RKO (cell line): ENCODE measurements at places on chromosomes 5 and 9.

- DNase-seq: no peak
These were observed 25.2 kb downstream of the GALNT10 start for GRCh38 chr5:154215571-154216325.

GRCh38 chr9:5529683-5530221 lies 19.4 kb downstream of the PDCD1LG2 start:
- no peak for DNase-seq

- DNase-seq: no peak
These were observed 9.4 kb upstream of the CD72 start for GRCh38 chr9:35627575-35627974.

- DNase-seq: no peak
These were observed 52.5 kb upstream of the ZNF608 start for GRCh38 chr5:124798890-124799289.

DNA sequence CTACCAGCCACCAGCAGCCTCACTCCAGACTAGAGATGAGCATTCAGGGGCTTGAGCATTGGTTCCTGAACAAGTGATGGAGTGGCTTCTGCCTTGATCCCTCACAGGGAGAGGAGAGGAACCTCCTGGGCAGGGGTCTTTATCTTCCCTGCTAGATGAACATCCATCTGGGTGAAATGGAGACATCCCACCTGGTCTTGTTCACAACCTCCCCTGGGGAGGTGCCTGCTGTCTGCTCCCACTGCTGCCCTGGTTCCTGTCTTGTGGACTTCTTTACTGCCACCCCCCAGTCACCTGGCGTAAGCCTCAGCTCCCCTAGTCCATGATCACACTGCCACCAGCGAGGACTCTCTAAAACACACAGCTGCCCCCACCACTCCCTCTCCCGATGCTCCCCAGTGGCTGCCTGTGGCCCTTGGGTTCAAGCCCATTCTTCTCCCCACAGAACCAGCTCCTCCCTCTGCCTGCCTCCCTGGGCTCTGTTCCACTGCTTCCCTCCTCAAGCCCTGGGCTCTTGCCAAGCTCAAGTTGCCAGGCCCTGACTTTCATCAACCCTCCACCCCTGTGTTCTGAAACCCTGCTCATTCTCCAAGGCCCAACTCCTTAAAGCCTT lies 51.5 kb downstream of the COL15A1 start:
- no peak for DNase-seq

- no peak for DNase-seq
These were observed 18.5 kb downstream of the C9orf85 start for GRCh38 chr9:71929791-71930440.

- DNase-seq: no peak
These were observed 59.3 kb upstream of the AFAP1L1 start for GRCh38 chr5:149212198-149212951.

GRCh38 chr5:9108162-9108561 lies 437.7 kb downstream of the SEMA5A start:
- DNase-seq: no peak

DNA sequence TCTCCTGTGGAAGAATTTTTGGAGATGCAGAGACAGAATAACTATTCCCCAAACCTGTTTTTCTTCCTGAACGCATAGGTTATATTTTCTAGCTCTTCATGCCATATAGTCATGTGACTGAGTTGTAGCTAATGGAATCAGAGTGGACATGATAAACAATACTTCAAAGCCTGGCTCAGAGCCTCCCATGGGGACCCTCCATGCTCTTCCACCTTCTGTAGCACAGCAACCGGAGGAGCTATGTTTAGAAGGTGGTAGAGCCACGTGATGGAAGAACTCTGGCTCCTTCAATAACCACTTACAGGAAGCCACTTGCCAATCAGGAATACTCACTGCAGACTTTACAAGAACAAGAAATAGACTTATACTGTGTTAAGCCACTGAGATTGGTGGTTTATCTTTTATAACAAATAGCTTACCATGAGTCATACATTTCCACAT lies 39.2 kb downstream of the NADK2 start:
- DNase-seq: no peak

- DNase-seq: no peak
These were observed 39.7 kb downstream of the PCDH1 start for GRCh38 chr5:141838326-141839014.

DNA sequence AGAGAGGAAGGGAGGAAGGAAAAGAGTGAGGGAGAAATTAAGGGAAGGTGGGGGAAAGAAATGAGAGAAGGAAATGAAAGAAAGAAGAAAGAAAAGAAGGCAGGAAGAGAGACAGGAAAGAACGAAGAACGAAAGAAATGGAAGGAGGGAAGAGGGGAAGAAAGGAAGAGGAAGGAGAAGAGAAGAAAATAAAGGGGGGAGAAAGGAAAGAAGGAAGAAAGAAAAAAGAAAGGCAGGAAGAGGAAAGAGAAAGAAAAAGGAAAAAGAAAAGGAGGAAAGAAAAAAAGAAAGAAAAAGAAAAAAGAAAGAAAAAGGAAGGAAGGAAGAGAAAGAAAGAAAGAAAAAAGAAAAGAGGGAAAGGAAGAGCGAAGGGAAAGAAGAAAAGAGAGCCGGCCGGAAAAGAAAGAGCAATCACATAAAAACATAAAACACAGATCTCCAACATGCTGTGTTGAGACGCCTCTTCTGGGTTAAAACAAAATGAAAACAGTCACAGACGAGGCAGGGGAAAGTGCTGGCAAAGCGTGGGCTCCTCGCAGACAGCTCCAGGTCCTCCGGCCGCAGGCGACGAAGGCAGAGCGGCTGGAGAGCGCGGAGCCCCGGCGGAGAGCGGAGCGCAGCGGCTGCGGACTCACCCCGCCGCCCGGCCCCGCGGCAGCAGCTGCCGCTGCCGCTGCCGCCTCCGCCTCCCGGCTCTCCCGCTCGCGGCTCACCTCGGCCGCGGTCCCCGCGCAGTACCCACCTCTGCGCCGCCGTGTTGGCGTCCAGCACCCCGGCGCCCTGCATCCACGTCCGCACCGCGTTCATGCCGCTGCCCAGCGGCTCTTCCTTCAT lies 896 bp downstream of the EBF1 start:
- no peak for DNase-seq

- peak; percentile 97 for DNase-seq
These were observed 671 bp downstream of the LRRC26 start for GRCh38 chr9:137168904-137169856.

- DNase-seq: no peak
These were observed 57.6 kb upstream of the SH3PXD2B start for GRCh38 chr5:172511952-172512351.

DNA sequence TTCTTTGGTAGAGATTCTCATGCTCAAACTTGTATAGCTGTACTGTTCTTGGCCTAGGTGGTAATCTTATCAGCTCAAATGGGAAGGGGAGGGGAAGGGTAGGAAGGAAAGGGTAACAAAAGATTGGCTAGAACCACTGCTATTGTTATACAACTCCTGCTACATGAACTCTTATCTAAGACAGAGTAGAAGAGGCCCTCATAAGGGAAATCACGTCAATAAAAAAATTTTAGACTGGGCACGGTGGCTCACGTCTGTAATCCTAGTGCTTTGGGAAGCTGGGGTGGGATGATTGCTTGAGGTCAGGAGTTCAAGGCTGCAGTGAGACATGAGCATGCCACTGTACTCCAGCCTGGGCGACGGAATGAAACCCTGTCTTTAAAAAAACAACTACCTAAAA lies 15.9 kb downstream of the STOM start:
- DNase-seq: no peak

DNA sequence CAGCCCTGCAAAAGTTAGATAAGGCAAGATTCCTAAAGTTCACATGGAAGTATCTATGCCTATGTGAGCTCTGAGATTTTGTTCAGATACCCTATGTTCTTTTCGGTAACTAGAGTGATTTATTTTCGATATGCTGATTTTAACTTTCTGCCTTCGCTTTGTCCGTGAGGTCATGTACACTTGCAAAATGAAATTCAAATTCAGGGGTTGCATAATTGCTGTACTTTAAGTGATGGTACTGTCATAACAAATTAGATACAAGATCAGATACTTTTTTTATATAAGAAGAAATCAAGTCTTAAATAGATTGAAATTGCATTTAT lies 350 bp upstream of the ECPAS start:
- no peak for DNase-seq

GRCh38 chr5:111254613-111255012 lies 30.4 kb downstream of the CAMK4 start:
- DNase-seq: no peak

DNA sequence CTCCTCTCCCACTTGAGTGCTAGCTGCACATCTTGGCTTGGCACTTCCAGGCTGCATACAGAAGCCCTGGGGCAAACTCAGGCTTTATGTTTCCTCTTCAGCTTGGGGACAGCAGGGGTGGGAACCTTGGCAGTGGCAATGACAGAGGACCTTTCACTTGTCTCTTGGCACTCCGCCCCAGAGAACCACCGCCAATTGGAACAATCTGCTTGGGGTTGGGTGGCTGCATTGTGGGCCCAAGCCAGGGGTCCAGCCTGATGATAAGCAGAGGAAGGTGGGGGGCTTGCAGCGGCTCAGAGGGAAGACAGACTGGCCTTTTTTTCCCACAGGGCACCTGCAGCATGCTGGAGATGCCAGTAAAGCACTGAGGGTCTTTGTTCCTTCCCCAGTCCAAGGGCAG lies 179.0 kb upstream of the NMUR2 start:
- DNase-seq: no peak

GRCh38 chr5:139014726-139015125 lies 139.6 kb upstream of the LRRTM2 start:
- DNase-seq: peak; percentile 47

- no peak for DNase-seq
These were observed 23.4 kb upstream of the GABRP start for GRCh38 chr5:170760113-170760512.

- no peak for DNase-seq
These were observed 84.9 kb upstream of the ASS1 start for GRCh38 chr9:130359819-130360218.

DNA sequence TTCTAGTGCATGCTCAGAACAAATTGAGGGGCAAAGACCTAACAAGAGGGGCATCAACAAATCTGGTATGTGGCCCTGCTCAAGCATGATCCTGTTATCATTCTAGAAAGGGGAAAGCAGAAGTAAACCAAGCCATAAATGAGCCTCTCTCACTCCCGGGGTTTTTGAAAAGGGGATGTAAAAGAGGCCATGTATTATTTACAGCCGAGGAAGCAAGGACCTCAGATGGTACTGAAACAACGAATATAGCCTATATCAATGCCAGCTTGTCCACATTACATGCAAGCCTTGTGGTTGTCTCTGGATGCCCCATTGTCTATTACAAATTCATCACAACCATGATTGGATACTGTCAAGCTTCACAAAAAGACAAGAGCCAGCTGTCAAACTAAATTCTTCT lies 211.3 kb downstream of the DCP2 start:
- no peak for DNase-seq

DNA sequence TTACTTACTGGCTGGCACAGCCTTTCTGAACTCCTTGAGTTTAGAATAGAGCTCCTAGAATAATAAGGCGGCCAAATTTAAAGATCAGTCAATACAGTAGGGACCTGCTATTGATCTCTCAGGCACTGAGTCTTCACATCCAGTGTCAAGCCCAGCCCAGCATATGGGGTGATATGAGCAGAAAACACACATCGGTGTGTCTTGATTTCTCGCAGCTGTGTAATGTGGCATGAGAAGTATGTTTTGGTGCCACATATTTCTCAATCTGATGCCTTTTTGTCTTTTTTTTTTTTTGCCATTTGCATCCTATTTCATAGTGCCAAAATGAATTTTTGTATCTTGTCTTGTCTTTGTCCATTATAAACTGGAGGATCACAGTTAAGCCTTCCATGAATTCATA lies 51.4 kb upstream of the FSD1L start:
- no peak for DNase-seq

GRCh38 chr5:3127423-3127911 lies 376.0 kb upstream of the IRX2 start:
- DNase-seq: no peak

DNA sequence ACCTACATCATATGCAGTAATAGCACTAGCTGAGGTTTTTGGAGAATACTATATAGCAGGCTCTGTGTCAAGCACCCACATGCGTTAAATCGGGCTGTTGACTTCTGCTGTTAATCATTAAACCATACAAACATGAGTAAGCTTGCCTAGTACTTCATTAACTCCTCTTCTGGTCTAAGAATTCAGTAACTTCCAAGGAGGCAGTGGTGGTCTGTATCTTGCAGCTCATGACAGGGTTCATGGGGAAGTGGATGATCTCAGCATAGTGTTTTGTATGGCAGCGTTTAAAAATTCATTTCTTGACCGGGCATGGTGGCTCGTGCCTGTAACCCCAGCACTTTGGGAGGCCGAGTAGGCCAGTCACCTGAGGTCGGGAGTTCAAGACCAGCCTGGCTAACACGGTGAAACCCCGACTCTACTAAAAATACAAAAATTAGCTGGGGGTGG lies at the start of gene HAVCR1:
HAVCR1 (minus strand) TSS at position 24 of the 447 bp plus-strand sequence. CDS start 1,173 bp downstream, outside the sequence.
- no peak for DNase-seq

DNA sequence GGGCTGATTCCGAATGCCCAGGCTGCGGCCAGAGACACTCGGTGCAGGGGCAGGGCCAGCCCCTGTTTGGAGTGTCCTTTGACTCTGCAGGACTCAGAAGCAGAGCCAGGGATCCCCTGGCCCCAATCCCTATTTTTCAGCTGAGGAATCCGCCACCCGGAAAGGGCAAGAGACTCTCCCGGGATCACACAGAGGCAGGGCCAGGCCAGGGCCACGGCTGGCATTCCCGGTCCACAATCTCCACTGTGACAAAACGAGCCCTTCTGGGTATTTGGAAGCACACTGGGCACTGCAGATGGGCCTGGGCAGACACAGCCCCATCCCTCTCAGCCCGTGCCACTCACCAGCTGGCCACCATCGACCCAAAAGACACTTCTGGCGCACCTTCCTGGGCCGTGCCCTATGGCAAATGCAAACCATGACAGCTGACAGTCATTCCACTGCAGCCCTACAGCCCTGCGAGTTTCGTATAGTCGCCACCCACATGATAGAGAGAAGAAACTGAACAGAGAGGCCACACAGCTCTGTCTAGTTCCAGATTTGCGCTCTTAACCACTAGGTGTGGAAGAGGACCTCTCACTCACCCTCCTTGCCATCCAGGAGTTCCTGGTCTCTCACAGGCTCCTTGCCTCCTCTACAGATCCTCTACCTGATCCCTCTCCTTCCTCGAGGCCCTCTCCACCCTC lies 13.3 kb downstream of the NR5A1 start:
- DNase-seq: no peak

DNA sequence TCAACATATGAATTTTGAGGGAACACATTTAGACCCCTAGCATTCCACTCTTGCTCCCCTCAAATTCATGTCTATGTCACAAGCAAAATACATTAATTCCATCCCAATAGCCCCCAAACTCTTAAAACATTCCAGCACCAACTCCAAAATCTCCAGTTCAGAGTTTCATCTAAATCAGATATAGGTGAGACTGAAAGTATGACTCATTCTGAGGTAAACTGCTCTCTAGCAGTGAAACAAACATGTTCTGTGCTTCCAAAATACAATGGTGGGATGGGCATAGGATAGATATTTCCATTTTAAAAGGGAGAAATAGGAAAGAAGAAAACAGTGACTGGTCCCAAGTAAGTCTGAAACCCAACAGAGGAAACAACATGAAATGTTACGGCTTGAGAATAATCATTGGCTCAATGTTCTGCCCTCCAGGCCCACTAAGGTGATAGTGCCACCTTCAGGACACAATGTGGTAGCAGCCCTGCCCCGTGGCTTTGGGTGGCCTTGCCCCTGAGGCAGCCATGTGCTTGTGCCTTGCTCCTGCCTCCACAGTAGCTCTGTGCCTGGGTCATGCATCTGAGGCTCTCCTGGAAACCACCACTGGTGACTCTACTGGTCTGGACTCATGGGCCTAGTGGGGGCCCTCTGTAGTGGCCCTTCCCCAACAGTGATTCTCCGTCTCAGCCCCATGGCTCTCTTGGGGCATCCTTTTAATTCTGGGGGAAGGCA lies 36.4 kb upstream of the IPPK start:
- peak; percentile 41 for DNase-seq
